ENCODE measurements at places on chromosomes 16 and 17. TPM values are rescaled to one million over a fixed set of nuclear protein-coding genes. Genes with fewer than 3 reads are reported as not detected.

GRCh38 chr17:33803686-33804085 lies 451.4 kb upstream of the CCL2 start:
- DNase-seq, result no peak

- DNase-seq, result no peak
Observed at GRCh38 chr17:35001549-35001948, 21.2 kb downstream of the LIG3 start.

GRCh38 chr16:27217256-27217655 lies 13.9 kb downstream of the KDM8 start:
- peak; percentile 64 for DNase-seq

GRCh38 chr16:29734786-29735185 lies 11.0 kb downstream of the C16orf54 start:
- no peak for DNase-seq

DNA sequence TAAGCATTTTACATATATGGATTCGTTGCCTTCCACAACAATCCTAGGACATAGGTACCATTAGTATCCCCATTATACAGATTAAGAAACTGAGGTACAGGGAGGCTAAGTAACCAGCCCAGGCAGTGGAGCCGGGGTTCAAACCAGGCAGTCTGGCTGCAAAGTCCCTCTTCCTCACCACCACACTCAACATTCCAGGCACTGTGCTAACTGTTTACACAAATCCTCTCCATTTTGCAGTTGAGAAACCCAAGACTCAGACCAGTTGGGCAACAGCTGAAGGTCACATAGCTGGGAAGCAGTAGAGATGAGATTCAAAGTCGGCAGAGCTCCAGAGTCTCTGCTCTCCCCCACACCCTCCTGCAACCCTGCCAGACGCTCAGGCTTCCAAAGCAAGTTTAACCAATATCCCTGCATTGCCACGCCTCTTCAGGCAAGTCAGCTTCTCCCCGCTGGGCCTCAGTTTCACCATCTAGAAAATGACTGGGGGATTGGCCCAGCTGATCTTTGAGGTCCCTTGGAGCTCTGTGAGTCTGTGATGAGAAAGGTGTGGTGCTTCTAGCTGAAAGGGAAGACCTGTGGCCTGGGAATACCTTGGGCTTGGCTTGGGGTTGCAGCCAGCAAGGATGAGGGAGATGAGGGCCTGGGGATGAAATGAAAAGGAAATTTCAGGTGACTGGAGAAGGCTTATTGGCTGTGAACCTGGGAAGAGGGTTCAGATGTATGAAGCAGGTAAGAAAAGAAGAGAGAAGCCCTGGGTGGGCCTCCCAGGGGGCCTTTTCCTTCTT lies 14.0 kb downstream of the CCR7 start:
- DNase-seq, result no peak

- peak; percentile 67 for DNase-seq
Observed at GRCh38 chr16:85556456-85557082, 56.6 kb upstream of the GSE1 start.

DNA sequence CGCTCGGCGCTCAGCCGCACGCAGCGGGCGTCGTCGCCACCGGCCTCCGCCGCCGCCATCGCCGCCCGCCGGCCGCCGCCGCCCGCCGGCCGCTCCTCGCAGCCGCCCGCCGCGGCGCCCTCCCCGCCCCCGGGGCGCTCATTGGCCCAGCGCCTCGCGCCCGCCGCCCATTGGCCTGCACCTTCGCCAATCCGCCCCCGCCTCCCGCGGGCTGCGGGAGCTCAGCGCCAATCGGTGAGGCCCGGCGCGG lies at the start of gene PGP:
Gene PGP, minus strand, starts transcription at position 122 of the 250 bp plus-strand sequence. Its CDS starts 63 bp downstream, at position 59.
- DNase-seq, result no peak

DNA sequence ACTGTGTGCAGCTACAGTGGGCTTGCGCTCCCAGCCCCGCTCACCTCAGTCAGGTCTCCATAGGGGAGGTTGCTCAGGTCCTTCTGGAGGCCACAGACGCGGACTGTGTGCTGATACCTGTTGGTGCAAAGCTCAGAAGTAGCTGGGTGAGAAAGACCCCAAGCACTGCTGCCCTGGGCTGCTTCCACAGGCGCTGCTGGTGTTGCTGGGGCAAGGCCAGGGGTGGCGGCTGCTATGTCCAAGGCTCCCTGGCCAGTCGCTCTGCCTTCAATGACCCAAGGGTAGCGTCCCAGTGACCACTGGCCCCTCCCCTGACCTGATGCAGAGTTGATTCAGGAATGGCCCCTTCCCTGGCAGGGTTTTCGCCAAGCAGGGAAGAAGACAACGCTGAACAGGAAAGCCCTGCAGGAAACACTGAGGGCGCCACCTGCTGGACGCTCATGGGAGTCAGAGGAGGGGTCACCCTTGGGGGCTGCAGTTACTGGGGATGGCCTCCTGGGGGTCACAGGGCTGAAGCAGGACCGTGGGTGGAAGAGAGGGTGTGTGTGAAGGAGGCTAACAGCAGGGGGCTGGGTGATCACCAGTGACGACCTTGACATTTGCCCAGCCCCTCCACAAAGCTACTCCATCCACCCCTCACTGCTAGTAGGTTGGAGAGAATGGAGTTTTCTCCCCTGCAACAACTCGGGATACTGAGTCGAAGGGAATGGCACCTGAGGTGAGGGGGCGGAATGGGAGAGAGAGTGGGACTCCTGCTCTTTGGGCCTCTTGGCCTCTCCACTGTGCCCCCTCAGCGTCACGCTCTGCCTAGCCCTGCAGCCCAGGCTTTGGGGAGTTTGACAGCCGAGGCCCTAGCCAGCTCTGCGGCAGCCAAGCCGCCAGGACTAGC lies 38.3 kb downstream of the ABCC12 start:
- peak; percentile 89 for DNase-seq

DNA sequence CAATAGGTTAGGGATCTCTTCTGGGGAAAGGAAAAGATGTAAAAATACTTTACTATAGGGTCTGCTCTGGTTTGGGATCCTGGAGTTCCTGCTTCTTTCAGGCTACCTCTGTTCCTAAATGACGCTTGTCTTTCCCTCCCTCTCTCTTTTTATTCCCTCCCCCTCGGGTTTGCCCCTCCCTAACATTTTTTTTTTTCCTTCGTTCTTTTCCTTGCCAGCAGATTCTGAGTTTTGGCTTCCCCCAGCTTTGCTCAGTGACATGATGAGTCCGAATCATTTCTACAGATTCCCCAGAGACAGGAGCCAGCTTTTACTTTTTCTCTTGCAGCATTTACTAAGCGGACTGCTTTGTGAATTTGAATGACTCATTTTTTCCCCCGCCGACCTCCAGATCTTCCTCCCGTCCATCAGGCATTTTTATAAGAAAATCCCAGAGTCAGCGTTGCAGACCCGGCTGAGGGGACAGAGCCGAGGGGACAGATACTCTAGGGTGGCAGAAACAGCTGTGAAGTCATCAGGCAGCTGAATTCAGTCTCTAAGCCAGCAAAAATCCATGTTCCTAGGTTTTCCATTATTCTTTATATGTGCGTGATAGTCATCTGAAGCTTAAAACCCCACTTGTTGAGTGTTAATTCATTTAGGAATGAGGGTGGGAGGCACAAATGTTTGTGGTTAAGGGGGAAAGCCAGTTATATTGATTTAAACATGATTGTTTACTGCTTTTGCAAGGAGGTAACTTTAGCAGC lies at the start of gene TMEM100:
Gene TMEM100, minus strand, starts transcription at position 123 of the 746 bp plus-strand sequence. CDS start 1,794 bp downstream, outside the sequence.
- no peak for DNase-seq

GRCh38 chr17:33019161-33019890 lies 27.7 kb downstream of the SPACA3 start:
- peak; percentile 21 for DNase-seq

GRCh38 chr16:81817789-81818567 lies 38.9 kb downstream of the PLCG2 start:
- DNase-seq, result no peak

DNA sequence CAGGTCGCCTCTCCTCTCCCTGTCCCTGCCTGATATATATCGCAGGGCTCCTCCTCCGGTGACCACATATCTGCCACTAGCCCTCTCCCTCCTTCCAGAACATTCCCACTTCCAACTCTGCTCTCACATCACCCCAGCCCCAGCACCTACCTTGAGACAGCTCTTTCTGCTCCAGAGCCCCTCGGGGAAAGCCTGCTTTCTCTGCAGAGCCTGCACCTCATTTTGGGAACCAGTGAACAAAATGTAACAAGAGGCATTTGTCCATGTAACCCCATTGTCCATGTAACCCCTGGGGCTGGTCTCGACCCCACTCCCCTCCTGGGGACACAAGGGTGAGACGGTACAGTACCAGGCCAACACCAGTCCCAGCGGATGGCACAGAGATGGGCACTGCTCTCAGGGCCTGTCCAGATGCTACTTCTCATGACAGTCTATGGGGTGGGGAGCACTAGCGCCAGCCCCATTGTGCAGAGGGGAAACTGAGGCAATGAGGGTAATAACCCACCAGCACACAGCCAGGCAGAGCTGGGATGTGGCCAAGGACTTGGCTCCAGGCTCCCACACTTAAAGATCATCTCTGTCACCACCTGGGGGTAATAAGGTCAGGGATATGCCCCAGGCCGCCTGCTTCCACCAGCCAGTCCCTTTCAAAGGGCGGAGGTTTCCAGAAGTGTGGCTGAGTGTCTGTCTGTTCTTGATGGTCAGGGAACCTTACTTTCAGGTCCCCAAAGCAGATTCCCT lies 42.9 kb downstream of the TBC1D16 start:
- no peak for DNase-seq

- DNase-seq, result no peak
Observed at GRCh38 chr16:26863931-26864330, 202.8 kb upstream of the C16orf82 start.

GRCh38 chr17:71632328-71632727 lies 488.5 kb upstream of the SOX9 start:
- no peak for DNase-seq

DNA sequence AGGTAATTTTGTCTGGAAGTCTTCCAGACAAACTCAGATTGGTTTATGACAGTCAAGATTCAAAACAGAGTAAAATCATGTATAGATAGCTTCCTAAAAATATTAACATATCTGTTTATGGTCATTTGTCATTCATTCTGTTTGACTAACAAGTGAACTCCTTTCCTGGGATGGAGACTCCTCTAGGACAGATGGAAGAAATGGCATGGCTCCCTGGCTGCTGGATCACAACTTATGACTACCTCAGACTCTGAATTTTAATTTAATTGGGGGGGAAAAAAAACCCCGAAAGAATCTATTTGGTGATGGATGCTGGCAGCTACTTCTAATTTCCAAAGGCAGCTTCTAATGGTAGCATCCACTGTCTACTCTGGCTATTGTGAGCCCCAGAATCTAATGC lies 34.6 kb downstream of the PHLPP2 start:
- no peak for DNase-seq

Gene IQCK
- total RNA-seq, result 5.8 TPM

Gene CCL3
- not detected for total RNA-seq

Gene G6PC1
- total RNA-seq, result not detected

Gene TMEM98
- 78.4 TPM for total RNA-seq

Gene CCDC40
- total RNA-seq, result 8.9 TPM

Gene TLCD3B
- 22.3 TPM for total RNA-seq

Data from H9 (cell line).